ENCODE measurements at places on chromosomes 3 and 15.

DNA sequence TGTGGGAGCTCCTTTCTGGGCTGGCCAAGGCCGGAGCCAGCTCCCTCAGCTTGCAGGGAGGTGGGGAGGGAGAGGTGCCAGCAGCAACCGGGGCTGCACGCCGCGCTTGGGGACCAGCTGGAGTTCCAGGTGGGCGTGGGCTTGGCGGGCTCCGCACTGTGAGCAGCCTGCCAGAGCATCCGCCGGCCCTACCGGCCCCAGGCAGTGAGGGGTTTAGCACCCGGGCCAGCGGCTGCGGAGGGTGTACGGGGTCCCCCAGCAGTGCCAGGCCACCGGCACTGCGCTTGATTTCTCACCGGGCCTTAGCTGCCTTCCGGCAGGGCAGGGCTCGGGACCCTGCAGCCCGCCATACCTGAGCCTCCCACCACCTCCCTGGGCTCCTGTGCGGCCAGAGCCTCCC, 651.0 kb upstream of the ARPP21 start:
- DNase-seq, result no peak

GRCh38 chr3:51929420-51930003, 12.2 kb downstream of the RRP9 start:
- no peak for DNase-seq

GRCh38 chr15:42858999-42859789, 61.4 kb downstream of the TTBK2 start:
- no peak for DNase-seq

DNA sequence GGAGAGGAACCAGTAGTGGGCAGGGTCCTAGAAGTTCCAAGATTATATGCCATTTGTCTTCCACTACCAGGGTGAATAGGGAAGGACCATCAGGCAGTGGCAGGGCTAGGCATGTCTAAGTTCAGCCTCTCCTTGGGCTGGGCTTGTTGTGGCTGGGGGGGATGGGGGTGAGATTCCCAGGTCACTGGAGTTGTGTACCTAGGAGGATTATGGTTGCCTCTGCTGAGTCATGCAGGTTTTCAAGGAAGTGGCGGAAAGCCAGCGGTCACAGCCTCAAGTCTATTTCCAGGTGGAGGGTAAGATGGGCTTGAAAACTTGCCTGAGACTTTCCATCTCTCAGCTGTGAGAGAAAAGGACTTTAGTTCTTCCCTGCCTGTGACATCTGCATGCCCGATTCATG, 1407.1 kb downstream of the SI start:
- no peak for DNase-seq

GRCh38 chr3:65252266-65252665, 564.5 kb upstream of the ADAMTS9 start:
- DNase-seq, result no peak

DNA sequence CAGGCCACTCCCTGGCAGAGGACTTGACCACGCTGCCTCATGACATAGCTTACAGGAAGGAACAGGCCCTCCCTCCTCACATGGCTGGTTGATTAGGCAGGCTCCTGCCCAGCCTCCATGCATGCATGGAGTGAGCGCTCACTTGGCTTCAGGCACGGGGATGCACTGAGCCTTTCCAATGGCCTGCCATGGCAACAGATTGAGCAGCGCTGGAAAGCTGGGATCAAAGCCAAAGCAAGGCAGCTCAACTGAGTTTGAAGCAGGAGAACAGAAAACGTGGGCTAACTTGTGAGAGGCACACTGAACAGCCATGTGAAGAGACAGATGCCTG, 5.9 kb upstream of the GRAMD2A start:
- DNase-seq, result no peak

DNA sequence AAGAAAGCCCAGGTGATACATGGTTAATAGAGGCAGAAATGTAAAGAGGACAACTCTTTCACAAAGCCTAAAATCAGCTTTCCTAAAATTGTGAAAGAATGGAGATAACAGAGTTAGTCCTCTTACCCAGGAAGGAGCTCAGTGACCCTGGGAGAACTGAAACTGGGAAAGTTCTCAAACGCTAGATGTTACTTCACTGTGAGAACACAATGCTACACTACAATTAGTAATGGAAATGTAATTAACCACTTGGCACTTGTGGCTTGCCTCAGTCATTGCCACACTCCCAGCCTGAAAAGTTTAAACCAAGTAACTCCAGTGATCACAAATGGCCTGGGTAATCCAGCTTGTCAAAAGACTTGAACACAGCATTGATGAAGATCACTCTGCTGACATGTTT, 102.7 kb upstream of the FGF7 start:
- DNase-seq, result no peak

DNA sequence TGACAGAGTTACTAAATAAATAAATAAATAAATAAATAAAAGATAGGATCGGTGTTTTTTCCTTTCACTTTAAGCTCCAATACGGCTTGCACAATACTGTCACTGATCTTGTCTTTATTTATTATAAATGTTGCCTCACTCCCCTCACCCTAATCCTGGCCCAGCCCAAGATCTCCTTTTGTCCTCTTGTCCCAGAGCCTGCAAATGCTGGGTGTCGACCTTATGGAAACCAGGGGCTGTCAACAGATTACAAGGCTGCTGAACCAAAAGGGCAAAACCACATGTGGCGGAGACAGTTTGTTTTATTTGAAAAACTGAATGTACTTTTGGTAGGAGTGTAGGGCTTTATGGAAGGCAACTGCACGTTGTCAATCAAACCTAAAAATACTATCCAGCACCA, 75.9 kb downstream of the RFTN1 start:
- no peak for DNase-seq

- DNase-seq, result no peak
These were observed 21.9 kb downstream of the KLHL6 start for GRCh38 chr3:183533412-183534132.

- no peak for DNase-seq
These were observed 303.9 kb downstream of the AGBL1 start for GRCh38 chr15:86383611-86384010.
